CD4-positive, alpha-beta T cell treated with Interleukin-1 beta for 1 hour (primary cell): ENCODE measurements at places on chromosomes 12 and 14.

GRCh38 chr12:76410781-76411180 lies 62.6 kb upstream of the BBS10 start:
- DNase-seq = no peak

GRCh38 chr12:76633415-76633814 lies 73.8 kb upstream of the OSBPL8 start:
- DNase-seq = no peak

DNA sequence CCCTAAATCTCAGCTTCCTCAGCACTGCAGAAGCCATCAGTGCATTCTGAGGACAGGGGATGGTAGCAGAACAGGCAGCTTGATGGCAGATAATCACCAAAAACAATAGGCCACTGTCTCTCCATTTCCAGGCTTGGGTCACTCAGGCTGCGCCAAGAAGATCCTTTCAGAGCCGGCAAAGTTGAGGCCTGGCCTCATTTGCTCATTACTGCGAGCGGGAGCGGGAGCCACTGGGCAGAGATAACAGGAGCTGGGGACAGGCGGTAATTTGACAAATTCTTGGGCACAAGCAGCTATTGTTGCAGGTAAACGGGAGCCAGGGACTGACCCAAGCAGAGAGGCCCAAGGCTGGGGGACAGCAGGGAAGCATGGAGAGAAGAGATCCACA lies 2.1 kb downstream of the MSI1 start:
- no peak for DNase-seq

DNA sequence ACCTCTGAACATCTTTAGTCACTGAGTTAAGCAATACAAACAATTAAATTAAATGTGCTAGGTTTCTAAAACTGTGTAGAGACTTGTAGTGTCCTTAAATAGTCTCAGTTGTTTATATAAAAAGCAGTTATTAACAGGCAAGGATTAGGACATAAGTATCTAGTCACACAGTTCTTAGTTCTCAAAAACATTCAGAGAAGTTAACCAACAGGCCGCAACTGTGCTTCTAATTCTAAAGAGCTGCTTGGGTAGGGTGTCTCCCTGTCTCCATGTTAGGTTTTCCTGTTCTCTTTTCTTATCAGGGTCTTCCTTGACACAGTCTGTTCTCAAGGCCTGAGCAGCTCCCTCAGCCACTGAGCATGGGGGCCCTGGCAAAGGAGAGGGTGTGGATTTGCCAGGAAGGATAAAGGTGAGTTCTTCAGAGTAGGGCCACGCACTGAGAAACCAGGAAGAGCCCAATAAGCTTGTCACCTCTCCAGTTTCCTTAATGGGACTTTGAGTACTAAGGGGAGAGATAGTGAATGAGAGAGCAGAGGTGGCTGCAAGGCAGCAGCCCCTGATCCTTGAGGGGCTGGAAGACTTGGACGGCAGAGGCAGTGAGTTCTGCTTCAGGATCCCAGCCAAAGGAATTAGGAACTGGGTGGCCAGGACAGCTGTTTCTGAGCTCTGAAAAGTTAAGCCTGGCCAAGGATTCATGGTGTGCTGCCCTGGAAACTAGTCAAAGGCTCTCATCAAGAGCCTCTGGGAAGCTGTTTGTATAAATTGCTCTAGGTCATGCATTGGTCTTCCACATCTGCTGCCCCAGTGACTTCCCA lies 177.3 kb downstream of the MYRFL start:
- no peak for DNase-seq

- no peak for DNase-seq
Measured at GRCh38 chr14:92519246-92520101, 5.9 kb downstream of the RIN3 start.

GRCh38 chr12:42421844-42422779 lies 96.1 kb downstream of the PPHLN1 start:
- no peak for DNase-seq

DNA sequence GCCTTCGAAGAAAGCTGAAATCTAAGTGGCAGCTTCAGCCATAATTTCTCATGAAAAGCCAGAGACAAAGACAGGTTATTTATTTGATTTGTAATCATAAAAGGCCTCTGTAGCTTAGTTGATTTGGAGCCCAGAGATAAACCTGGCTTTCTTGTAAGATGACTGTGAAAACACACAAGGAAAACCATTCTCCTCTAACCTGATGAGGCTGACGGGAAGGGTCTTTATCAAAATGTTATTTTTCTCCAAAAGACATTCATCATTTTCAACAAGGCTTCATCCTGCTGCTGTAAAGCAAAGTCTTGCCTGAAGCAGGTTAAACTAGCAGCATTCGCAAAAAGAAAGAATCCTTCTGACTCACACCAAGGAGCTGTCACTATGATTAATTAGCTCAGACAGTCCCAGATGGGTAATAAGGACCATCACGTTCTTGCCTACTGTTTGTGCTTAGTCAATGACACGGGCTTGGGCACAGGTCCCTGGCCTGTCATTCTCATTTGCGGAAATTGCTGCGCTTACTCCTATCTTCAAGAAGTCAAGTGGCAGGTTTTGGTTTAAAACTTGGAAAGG lies 286.6 kb downstream of the C12orf75 start:
- DNase-seq = no peak
